ENCODE measurements at places on chromosomes 5 and 9.
A peak's percentile ranks its signal among the peaks of the same experiment; 100 is the strongest.

GRCh38 chr5:115209279-115209678 lies 39.6 kb upstream of the TRIM36 start:
- no peak for DNase-seq

DNA sequence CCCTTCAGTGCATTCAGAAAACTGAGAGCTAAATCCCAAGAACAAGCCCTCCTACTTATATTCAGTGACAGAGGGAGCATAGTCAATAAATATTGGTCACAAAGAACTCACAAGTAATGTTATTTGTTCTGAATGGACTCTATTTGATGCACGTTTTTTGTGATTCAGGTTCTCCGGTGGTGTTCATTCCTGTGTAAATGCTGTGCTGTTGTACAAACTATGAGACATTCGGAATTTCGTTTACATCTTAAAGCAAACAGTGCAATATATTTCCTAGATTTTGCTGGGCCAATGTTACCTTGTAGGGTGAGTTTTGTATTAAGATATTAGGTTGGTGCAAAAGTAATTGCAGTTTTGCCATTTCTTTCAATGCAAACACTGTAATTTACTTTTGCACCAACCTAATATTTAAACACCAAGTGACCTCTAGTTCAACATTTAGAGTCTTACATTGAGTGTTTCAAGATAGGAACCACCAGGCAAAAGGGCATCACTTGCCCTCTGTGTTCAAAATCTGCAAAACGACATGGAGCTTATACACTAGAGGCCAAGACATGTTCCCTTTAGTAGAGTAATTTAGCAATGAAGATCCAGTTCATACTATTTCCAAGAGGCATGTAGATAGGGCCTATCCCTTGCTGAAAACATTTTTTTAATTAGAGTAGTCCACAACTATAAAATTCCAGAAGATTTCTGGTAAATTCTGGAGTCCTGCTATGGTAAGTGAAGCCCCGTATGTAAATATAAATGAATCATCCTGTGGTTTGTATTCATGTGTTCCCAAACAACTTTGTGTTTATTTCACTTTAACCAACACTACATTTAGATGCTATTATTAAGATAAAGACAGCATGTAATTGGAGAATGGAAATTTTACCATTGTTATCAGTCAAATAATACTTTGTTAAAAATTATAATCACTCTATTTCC lies 444.0 kb upstream of the PTGER4 start:
- DNase-seq: no peak

- DNase-seq: no peak
Observed at GRCh38 chr5:137336565-137337120, 162.5 kb downstream of the SPOCK1 start.

GRCh38 chr5:141303756-141304155 lies at the start of gene SLC25A2:
Gene SLC25A2, minus strand, starts transcription at chr5:141304049. Its CDS starts 184 bp downstream, at chr5:141303865.
- DNase-seq: no peak

DNA sequence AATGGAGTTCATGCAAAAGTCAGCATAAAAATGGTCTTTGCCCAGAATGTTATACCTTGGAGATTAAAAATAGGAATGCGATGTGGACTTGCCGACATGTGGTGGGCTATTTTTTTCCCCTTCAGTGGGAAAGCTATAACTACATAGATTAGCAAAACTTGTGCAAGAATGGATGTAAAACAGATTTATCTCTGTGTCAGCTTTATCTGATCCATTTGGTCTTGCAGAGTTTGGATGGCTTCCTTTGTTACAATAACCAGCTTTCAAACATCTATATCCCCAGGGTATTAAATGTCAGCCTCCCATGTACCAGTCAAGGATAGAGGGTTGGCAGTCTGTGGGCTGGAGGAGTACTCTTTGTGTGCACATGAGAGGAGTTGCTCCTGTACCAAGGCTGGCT lies 284.9 kb downstream of the TMEM38B start:
- DNase-seq: no peak

- peak; percentile 33 for DNase-seq
Observed at GRCh38 chr5:168655316-168655715, 76.1 kb upstream of the PANK3 start.

DNA sequence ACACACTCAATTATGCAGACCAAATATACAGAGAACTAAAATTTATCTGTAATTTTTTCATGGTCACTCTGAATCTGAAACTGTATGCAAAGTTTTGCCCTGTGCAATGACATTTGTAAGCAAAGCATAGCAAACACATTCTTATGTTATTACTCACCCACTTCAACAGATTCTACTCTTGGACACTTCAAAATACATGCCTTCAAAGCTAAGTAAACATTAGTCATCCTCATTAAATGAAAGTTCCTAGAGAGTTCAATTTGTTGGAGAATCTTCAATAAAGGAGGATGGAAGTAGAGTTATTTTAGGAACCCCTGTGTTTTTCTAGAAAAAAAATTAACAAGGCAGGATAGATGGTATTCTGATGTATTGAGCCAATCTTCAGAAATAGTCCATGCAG lies 639.7 kb upstream of the C9orf72 start:
- no peak for DNase-seq

GRCh38 chr9:124011460-124012301 lies at the start of gene LHX2:
Gene LHX2, plus strand, starts transcription at chr9:124011768. Its CDS starts 581 bp downstream, at chr9:124012349.
- peak; percentile 97 for DNase-seq

DNA sequence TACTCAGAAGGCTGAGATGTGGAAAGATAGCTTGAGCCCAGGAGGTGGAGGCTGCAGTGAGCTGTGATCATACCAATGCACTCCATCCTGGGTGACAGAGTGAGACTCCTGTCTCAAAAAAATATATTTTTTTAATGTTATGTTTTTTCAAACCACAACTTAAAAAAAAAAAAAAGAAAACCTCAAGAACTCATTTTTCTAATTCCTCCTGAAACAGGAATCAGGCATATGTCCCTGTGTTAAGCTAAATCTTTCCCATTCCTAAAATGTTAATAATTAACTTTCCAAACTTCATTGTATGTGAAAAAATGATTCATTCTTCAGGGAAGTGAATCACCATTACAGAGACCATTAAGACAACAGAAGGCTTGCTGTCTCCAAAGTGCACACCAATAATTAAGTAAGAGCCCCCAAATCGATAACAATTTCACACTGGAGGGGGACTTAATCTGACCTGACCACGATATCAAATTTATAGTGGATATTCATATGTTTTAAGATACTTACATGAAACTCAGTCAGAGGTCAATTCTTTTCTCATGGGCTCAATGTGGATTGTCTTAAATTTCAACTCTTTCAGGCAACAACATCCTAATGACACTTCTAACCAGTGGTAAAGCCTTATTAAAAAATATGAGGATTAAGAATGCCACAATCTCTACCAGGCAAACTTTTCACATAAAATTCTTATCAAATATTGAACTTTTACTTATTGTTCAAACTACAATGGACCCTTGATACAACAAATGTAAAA lies 5.2 kb downstream of the CEMIP2 start:
- no peak for DNase-seq

GRCh38 chr5:97436405-97436804 lies 253.4 kb upstream of the RIOK2 start:
- DNase-seq: no peak

DNA sequence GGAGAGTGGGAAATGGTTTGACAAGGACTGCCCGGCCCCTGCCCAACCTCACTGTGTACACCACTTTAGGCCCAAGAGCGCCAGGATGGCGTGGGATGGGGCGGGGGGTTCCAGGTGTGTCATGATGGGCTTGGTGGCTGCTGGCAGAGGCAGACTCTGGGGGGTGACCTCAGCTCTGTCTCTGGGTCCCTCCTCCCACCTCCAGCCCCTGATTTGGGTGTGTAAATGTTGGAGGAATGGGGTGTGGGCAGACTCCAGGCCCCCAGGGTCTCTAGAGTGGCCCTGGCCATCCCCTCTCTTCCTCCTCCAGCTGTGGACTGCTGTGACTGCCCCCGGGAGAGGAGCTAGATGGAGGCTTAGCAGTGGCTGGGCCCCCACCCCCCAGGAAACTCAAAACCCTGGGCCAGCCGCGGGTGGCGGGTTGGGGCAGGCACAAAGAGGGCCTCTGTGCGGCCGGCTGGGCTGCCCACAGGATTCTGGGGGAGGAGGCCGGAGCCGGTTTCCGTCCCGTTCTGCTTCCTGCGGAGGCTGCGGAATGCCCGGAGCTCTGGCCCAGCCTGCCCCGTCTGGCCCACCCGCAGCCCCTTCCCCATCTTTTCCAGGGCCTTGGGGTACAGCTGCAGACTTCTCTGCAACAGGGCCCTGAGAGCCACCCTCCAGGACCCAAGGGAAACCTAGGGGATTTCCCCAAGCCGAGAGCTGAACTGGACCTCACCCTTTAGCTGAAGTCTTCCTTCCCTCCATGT lies 23.1 kb downstream of the CXXC5 start:
- DNase-seq: no peak

DNA sequence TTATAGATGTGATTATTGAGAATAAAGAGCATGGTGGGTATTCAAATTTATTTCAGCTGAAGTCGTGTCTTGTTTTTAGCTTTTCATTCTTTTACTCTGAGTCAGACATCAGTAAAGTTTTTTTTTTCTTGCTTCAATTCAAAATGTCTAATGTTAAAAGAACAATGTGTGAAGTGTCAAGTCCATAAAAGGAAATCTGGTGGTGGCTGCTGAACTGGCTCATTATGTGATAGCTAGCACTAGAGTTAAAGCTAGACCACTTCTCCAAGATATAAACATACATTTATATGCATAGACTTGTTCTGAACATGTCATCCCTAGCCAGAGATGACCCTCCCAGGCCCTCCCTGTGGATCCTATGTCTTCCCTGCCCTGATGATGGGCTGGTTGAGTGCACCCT lies 338.3 kb downstream of the RAB3C start:
- DNase-seq: no peak

- DNase-seq: no peak
Observed at GRCh38 chr9:8019636-8020035, 220.1 kb upstream of the DMAC1 start.

- DNase-seq: peak; percentile 60
Observed at GRCh38 chr5:130555429-130555828, 609.6 kb downstream of the HINT1 start.

- DNase-seq: no peak
Observed at GRCh38 chr9:91239367-91240111, 122.2 kb downstream of the AUH start.

DNA sequence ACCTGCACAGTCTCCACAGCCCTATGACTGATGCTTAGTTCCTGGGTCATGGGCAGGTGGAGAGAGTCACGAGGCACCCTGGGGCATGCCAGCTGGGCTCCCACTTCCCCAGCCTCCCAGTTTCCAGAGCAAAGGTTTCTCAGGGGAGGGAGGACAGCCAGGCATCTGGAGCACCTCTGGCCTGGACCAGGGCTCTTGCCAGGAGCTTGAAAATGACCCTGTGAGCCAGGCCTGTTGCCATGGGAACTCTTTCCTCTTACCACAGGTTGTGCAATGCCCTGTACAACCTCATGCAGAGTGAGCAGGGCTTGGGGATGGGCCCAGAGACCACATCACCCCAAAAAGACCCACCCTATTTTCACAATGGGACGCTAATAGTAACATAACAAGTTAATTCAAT lies 113.1 kb downstream of the PSD2 start:
- peak; percentile 36 for DNase-seq

DNA sequence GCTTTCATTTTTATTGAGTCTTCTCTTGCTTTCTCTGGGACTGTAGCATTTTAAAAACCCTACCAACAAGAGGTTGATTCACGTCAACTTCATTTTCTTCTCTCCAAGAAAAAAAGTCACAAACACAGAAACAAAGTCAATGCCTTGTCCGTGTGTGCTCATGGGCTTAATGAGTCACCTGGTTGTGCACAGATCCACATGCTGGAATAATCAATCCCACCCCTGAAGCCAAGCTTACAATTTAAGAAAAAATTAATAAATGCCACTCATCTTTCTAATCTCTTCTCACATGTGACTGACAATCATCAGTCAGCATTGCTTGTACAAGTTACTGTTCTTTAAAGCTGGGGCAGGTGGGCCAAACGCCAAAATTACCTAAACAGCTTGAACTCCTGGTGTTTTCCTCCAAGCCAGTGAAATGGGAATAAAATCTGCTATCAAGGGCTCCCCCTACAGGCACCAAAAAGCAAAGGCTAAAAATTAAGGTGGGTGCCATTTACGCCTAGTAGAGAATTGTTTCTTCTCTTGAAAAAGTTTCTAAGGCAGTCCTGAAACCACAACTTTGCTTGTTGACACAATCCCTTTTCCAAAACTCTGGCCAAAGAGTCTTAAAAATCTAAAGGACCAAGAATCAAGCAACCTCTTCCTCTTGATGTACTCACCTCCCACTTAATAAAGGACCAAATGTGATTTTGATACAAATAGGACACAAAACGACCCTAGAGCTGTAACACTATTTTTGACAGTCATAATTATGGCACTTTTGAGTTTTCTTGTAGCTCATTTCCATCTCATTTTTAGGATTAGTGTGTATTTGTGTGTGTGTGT lies 21.3 kb downstream of the TRMO start:
- peak; percentile 49 for DNase-seq

DNA sequence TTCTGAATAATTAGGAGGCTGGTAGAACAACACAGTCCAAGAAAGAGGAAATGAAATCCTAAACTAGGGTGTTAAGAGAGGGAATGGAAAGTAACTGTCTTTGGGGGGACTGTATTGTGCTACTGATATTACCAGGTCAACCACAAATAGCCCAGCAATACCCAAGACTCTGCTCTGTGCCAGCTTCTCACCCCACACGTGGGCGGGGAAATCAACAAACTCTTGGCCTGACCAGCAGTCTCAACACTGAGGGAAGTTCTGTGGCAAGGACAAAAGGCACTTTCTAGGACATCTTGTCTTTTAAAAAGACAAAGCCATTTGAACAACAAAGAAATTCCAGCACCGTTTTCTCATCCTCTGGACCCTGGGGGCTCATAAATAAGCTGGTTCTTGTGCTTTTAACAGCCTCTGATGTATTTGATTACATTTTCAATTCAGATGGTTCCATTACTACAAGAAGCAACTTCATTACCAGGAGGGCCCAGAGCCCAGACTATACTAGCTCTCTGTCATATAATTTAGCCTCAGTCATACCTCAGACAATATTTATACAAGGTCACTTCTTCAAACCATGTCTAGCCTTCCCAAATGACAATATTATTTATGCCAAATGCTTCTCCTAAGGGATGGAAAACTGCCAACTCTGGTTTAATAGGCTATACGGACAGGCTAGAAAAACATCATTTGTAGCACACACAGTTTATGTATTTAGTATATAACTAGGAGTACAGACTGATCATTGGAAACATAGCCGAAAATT lies 297.8 kb downstream of the CWC27 start:
- DNase-seq: no peak

DNA sequence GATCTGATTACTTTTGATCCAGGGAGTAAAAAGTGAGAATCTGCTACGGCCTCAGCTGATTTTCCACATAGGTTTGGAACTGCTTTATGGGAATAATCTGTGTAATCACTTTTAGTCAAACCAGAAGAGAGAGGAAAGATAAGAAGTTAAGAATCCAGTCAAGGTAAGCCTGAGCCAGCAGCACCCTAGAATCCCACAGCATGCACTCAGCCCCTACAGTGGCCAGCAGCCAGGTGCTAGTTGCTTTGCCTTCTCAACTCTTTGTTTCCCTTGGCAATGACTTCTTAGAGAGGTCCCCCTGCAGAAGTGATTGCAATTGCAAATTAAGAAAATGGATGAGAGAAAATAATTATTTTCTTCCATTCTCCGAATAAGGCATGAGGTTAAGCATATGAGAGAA lies 59.7 kb upstream of the TMED7 start:
- peak; percentile 66 for DNase-seq

Data from endodermal cell (in vitro differentiated cells).